ENCODE measurements at places on chromosomes 11 and 22.
A peak's percentile ranks its signal among the peaks of the same experiment; 100 is the strongest.

- no peak for DNase-seq
Observed at GRCh38 chr22:47190276-47190956, 428.0 kb downstream of the TBC1D22A start.

DNA sequence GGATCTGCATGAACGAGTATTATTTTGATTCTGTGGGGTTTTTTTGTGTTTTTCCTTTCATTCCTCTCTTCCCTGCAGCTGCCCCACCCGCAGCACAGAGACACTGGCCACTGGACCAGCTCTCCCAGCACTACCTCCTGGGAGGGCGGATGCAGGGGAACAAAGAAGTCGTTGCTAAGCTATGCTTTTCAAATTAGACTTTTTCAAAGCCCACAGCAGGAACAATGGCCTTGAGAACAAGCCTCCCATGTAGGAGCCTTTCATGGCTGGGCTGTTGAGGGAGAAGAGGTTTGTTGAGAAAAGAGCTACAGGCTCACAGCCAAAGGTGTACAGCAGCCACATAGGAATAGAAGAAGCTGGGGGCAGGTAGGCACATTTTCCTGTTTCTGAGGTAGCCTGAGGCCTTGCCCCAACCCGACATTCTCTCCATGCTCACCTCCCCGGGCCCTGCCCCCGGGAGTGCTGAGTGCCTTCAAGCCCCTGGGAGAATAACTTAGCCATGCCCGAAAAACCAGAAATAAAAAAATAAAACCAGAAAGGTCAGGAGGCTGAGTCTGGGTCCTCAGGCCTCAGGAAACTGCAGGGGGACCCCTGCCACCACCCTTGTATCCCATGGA is 20.5 kb upstream of the SYT12 start:
- DNase-seq = no peak

GRCh38 chr11:126695293-126695692 is 305.3 kb downstream of the KIRREL3 start:
- DNase-seq = no peak

DNA sequence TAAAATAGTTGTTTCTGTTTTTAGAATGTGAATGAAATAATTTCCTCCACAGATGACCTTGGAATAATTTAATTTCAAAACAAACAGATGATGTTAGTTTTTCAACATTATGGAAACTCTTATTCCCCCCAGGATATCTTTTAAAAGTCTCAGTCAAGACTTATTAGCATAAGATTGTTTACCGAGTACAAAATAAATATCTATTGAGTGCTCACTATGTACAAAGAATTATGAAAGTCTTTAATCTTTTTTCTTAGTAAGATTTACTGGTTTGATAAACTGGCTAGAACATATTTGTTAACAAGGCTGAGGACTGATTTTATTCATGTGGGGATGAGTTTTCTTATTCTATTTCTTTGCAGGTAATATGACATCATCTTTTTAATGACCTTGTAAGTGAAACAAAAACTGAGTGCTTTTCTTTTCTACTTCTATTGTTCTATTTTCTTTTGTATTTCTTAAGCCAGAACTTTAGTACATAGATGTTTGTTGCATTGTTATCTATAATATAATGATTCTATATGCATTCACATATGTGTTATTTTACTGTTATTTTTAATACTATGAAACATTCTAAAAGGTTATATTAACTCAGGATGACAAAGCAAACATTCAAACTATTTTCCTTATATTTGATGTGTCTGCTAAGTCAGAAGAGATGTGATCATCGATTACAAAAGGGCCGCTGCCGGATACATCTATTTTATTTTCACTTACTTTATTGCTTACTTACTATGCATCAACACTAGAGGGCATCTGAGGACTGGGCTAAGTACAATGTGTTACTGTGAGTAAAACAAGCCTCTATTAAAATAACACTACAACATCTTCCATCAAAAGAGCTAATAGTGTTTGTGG is 111.0 kb upstream of the ARHGAP42 start:
- DNase-seq = peak; percentile 35

- no peak for DNase-seq
Observed at GRCh38 chr11:37710031-37710430, 1112.0 kb upstream of the RAG2 start.

- DNase-seq = peak; percentile 82
Observed at GRCh38 chr22:35350539-35351503, 30.1 kb upstream of the HMOX1 start.

- no peak for DNase-seq
Observed at GRCh38 chr11:92357344-92357743, 132.7 kb downstream of the FAT3 start.

DNA sequence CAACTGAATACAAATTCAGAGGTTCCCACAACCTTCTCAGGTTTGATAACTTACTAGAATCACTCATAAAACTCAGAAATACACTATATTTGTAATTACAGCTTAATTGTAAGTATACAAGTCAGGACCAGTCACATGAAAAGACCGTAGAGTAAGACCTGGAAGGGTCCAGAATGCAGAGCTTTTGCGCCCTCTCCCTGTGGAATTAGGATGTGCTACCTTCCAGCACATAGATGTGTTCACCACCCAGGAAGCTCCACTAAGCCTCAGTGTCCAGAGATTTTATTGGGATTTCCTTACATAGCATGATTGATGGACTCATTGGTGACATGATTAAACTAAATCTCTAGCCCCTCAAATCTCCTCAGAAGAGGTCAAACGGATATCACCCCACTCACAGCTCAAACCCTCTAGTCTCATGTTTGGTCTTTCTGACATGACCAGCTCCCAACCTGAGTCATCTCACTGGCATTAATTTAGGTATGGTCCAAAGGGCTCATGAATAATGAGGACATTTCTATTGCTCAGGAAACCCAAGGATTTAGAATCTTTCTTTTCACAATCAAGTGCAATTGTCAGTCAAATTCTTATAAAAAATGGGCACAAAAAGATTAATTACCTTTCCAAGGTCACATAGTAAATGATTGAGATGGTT is 77.2 kb upstream of the UBASH3B start:
- DNase-seq = peak; percentile 44

- no peak for DNase-seq
Observed at GRCh38 chr11:44424841-44425240, 114.9 kb upstream of the ALX4 start.

DNA sequence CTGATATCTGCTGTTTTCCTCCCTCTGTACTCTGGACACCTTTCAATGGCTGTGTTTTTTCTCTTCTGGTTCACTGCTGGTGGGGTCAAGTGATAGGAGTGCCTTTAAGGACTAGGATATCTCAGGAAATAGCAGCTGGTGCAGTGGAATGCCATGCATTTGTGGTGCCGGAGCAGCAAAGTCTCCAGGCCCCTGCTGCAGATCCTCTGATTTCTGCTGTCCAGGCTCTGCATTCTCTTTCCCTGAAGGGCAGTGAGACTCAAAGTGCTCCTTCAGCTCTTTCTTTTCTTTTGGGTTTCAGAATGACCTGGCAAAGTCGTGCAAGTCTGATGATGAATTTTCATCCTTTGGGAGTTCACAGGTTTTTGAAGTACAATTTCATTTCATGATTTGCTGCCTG is 774.3 kb downstream of the FAM181B start:
- no peak for DNase-seq

DNA sequence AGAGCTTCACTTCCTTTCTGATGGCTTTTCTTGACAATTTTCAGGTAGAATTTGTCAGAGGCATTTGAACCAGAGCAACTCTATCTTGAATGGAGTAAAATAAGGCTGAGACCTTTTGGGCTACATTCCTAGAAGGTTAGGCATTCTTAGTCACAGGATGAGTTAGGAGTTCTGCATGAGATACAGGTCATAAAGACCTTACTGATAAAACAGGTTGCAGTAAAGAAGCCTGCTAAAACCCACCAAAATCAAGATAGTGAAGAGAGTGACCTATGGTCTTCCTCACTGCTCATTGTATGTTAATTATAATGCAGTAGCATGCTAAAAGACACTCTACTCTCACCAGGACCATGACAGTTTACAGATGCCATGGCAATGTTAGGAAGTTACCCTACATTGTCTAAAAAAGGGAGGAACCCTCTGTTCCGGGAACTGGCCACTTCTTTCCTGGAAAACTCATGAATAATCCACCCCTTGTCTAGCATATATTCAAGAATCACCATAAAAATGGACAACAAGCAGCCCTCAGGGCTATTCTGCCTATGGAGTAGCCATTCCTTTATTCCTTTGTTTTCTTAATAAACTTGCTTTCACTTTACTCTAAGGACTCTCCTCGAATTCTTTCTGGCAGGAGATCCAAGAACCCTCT is 1519.7 kb upstream of the TENM4 start:
- no peak for DNase-seq

DNA sequence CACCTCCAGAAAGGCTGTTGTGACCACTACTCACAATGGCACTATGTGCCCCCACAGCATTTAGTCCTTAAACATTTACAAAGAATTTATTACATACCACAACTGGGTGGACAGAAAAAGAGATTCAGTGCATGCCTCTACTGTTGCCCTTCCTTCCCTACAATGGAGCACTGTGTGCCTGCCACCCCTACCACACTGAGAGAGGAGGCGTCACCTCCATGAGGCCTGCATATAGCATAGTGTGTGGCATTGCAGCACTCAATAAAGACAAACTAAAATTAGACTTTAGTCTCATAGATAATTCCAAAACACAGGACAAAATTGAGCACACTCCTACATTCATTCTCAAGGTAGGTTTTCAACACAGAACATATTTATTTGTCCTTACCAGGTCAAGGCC is 25.8 kb downstream of the THAP12 start:
- no peak for DNase-seq

DNA sequence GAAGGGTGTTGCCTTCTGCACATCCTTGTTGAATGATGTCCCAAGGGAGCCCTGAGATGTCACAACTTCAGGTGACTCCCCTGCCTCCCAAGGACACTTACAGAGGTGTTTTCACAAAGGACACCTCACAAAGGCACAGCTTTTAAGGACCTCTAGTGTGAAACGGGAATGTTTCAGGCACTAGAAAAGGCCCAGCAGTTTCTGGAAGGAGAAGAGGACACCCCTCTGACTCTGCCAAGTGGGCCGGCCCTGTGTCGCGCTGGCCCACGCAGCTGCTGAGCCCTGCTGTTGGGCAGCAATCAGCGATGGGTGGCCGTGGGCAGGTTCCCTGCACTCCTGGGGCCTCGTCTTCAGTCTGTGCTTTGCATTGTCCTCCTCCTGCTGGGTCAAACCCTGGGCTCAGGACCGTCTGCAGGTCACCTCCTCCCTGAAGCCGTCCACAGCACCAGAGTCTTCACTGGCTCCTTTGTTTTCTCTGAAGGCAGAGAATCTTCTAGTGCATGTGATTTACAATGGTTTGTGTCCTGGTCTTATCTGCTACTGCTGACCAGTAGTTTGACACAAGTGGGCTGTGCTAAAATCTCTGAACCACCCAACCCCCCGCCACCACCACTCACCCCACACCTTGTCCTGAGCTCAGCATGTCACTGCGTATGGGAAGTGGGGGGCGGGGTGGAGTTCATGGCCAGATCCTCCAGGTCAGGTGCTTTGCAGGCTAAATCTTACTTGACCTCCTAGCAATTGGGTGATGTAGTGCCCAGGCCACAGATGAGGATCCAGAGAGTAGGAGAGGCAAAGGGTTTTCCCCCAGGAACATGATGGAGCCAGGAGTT is 3.2 kb downstream of the LINC01488 start:
- no peak for DNase-seq
